NCI-H1092 (cell line): ENCODE measurements at places on chromosomes 4 and X.

DNA sequence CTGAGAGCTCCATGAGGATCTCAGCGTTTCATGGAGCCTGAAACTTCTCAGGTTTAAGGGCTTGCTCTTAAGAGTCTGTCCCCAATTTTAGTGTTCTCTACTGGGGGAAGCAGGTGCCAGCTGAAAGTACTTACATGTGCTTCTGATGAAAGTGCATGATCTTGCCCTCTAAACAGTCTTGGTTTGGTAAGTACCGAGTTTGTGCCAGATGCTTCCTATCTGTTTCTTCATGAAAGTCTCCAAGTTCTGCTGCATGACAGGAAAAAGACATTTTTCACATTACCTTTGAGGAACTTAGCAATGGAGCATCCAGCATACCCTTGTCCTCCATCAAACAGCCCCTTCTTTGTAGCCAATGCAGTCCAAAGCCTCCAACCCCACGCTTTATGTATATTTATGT is 42.0 kb downstream of the FRMD7 start:
- DNase-seq, result no peak

DNA sequence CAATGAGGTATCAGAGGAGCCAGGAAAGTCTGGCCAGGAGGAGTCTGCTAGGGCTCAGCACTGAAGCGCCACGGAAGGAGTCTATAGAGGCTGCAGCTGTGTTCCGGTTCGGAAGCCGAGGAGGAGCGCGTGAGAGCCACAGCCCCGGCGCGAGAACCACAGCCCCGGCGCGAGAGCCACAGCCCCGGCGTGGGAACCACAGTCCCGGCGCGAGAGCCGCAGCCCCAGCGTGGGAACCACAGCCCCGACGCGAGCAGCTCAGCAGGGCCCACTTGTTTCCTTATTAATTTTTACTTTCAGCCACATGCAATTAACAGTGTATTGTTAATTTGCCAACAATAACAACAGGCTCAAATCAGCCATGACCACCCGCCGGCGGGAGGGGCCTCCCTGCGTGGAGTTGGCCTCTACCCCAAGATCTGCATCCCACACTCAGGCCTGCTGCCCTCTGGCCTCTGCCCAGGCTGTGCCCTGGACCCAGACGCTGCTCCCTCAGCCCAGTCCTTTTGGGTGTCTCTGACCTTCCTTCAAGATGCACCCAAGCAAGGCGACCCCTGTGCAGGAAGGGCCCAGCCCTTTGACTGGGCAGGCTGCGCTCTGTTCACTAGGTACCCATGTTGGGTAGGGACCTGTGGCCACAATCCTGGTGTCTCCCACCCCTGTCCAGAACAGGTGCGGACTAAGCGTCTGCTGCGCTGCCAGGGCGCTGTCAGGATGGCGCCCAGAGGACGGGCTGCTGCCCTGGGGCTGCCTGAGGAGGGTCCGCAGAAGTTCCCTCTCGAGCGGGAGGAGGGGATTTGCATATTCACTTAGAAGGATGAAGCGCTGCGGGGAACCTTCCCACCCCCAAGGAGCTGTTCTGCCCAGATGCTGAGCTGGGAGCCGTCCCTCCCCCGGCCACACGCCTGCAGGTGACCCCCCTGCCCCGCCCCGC is 113.8 kb downstream of the ADRA2C start:
- no peak for DNase-seq

DNA sequence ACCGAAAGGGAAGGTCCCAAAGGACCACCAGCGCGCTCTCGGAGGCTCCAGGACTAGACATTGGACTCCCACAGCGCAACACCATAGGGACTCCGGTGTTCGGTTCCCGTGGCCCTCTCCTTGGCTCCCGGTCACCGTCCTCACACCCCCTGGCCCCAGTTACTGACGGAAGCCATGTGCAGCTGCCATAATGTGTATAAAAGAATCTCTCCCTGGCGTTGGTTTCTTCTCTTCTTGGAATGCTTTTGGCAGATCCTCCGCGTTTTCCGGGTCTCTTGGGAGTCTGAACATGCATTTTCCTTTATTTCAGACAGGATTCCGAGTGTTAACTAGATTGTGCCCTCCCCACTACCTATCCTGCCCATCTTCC is 69.8 kb downstream of the FBXO8 start:
- DNase-seq, result no peak

- DNase-seq, result no peak
Measured at GRCh38 chrX:19673375-19674040, 158.2 kb upstream of the MAP3K15 start.

GRCh38 chr4:124555959-124556358 is 156.6 kb downstream of the ANKRD50 start:
- no peak for DNase-seq

GRCh38 chr4:6188687-6189305 is 11.6 kb downstream of the JAKMIP1 start:
- DNase-seq, result no peak

DNA sequence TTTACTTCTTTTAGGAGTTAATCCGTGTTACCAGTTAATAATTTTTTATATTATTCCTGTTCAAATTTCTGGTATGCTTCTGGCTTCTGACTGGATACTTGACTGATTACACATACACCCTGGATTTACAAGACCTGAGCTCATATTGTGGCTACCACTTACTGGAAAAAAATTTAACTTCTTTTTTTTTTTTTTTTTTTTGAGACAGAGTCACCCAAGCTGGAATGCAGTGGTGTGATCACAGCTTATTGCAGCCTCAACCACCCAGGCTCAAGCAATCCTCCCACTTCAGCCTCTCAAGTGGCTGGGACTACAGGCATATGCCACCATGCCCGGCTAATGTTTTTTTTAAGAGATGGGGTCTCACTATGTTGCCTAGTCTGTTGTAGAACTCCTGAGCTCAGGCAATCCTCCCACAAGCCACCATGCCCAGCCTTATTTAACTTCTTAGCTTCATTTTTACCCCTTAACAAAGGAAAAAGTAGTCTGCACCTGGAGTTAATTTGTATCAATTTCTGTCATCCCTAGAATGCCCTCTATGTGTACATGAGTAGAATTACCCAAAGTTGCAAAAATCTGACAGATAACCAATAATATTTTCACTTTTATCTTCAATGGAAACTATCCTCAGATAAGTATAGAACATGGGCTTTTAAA is 50.3 kb downstream of the TMEM165 start:
- no peak for DNase-seq

- DNase-seq, result no peak
Measured at GRCh38 chr4:26074712-26075430, 160.9 kb downstream of the SMIM20 start.

DNA sequence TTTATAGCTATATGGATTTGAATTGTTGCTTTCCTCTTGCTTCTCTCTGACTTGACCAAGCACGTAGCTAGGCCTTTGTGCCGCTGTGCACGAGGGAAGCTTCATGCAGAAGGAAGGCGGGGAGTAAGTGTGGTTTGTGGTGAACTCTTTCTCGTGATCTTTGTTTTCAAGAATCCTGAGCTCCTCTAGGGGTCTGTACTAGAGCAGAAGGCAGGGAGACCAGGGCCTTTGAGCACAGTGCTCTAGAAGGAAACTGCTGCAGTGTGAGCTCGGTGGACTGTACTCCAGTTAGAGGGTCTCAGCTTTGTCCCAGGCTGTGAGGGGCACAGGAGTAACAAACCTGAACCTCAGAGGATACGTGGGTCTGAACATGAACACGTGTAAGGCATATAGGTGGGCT is 49.0 kb downstream of the AGA start:
- DNase-seq, result no peak

DNA sequence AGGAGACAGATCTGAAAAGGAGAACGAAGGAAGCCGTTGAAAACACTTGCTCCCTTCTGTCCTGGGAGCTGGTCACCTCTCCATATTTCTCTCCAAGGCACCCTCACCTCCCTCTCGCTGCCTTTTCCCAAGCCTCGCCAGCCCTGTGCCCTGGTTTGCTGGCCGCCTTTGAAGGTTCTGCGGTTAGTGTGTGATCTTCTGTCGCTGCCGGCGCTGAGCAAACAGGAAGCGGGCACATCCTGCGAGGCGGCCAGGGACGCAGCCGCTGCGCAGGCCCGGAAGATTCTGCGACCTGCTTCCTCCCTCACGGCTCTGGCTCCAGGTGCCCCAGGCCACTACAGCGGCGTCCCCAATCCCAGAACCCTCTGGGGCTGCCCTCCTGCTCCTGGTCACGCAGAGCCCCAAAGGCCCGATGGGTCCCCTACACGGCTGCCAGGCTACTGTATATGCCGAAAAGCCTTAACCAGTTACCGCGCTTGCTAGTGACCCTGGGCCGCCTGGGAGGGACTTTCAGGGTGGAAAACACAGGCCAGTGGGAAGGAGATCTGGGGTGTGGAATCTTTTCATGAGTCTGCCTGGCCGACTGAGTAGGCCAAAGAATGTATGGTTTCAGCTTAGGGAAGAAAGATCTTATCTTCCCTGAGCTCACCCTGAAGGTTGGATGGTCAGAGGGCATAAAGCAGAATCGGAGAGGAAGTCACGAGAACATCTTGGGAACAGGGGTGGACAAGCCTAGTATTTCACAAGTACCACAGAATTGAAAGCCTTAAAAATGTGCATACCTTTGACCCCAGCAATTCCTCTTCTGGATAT is 2.3 kb upstream of the SASH3 start:
- DNase-seq, result no peak

DNA sequence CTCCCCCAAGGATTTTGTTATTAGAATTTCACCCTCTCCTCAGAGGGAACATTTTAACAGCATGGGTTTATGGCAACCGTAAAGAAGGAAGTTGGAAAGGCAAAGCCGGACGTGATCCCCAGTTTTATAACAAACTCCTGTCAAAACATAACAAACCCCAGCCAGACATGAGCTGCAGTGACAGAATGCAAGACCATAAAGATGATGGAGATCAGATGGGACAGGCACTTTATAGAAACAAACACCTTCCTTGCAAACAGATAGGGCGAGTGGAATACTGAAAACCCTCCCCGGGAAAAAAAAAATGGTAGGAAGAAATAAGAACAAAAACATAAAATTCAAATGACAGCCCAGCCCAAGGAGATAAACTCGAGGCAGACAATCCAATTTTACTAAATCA is 281.4 kb downstream of the LDB2 start:
- no peak for DNase-seq

DNA sequence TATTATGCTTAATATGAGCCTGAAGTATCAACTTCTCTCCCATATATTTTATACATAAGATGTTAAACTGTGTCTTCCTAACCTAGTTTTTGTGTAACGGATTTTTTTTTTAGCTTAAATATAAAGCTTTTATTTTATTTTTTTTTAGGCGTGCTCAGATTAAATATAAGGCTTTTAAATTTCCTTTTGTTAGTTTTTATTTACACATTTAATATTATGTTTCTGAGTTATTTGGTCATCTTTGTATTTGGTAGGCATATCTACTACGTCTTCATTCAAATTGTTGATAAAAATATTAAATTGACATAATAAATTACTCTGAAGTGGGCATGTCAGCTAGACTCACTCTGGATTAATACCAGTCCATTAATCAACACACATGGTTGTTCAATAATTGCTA is 4.2 kb downstream of the SLAIN2 start:
- DNase-seq, result no peak

DNA sequence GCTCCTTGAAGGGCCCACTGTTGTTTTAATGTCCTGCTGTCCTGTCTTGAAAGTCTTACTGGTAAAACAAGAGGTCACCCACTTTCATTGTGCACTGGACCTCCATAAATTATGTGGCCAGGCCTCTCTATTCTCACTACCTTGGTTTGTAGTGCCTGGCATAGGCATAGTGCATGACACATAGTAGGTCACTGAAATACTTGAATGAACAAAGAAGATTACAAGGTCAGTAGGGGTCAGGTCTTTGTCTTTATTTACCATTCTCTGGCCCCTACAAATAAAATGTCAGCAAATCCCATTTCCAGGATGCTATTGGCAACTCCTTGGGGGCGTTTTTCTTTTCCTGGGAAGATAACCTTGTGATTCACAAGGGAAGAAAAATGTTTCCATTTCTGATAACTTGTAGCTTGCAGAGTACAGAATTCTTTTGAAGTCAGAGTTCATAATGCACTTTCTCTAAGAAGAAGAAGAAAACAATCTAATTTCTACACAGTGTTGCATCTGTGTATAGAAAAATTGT is 1.4 kb downstream of the PGM2 start:
- DNase-seq, result no peak

GRCh38 chrX:46637938-46638337 is 64.4 kb downstream of the CHST7 start:
- no peak for DNase-seq

- no peak for DNase-seq
Measured at GRCh38 chr4:111334361-111334760, 711.5 kb upstream of the PITX2 start.

DNA sequence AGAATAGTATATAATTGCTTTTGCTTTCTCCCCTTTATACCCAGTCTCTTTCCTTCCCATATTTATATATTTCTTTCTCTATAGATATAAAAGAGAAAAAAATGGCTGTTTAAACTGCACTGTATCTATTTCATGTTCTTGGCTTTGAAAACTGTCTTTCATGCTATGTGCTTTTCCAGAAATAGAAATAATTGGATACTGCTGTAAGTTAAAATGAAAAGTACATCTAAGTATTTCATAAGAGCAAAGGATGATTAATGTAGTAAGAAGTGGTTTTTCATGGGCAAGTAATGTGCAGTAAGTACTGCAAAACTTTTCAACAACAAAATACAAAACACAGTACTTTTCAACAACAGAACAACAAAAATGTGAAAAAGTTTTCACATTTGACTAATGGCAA is 237.9 kb downstream of the SNCA start:
- no peak for DNase-seq

DNA sequence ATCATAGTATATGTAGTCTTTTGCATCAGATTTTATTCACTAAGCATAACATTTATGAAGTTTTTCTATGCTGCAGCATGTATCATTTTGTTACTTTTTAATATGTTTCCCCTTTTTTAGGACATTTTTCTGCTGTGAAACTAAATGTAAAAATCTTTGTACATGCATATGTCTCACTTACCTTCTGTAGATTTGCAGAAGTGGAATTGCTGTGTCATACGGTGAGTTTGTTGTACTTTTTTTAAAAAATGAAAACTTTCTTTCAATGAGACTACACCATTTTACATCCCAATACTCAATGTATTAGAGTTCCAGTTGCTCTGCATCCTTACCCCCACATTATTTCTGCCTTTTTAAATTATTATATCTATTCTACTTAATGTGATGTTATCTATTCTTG is 868.9 kb downstream of the PDHA2 start:
- no peak for DNase-seq

DNA sequence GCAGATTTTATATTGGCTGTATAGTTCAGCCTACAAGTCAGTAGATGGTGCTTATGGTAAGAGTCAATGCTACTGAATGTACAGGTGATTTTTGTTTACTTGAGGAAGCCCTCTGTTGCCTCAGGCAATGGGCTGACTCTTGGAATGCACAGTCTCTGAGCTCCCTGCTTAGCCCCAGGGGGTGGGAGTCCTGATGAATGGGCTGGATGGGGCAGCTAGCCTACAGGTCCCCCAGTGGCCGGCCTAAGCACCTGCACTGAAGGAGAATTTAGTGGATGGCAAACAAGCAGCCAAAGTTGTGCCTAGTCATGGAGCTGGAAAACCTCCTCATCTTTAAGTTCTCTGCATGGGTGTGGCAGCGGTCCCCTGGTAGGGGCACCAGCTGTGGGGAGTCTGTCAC is 101.8 kb upstream of the CXorf51B start:
- no peak for DNase-seq

- DNase-seq, result no peak
Measured at GRCh38 chrX:107429090-107429489, 20.4 kb upstream of the FRMPD3 start.
